ENCODE measurements at places on chromosomes 6 and 20.

DNA sequence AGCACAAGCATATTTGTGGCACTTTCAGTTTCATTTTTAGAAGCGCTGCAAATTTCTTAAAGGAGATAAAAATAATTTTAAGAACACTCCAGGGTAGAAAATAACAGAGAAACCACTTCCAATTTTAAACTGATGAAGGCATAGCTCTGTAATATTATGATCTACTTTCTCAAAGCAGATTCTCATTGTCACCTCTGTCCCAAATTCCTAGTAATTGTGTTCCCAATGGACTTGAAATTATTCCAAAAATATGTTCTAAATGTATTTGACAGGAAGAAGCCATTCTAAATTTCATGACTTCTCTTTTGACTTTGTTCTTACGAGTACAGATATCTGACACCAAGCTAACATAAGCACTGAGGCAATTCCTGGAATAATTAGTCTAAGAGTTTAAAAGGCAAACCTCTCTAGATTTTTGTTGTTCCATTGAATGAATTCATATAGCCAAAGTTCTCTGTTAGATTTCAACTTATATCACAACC lies 140.2 kb upstream of the CARMIL1 start:
- no peak for DNase-seq

- no peak for DNase-seq
Measured at GRCh38 chr6:2799936-2800527, 34.8 kb downstream of the WRNIP1 start.

DNA sequence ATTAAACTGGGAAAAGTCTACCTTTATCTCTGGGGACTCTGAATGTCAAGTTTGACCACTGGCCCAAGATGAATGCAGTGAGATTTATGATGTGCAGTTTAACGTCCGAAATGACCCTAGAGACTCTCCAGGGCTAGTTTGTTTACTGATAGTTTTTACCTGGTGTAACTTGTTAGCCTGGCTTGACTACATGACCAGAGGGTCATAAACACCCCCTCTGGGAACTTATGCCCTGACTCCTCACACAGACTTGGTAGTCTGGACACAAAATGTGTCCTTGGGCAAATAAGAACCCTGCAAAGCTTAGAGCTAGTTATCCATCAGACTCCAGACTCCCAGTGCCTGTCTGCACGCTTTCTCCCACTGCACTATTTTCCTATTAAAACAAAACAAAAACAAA lies 606.5 kb downstream of the HACE1 start:
- no peak for DNase-seq

DNA sequence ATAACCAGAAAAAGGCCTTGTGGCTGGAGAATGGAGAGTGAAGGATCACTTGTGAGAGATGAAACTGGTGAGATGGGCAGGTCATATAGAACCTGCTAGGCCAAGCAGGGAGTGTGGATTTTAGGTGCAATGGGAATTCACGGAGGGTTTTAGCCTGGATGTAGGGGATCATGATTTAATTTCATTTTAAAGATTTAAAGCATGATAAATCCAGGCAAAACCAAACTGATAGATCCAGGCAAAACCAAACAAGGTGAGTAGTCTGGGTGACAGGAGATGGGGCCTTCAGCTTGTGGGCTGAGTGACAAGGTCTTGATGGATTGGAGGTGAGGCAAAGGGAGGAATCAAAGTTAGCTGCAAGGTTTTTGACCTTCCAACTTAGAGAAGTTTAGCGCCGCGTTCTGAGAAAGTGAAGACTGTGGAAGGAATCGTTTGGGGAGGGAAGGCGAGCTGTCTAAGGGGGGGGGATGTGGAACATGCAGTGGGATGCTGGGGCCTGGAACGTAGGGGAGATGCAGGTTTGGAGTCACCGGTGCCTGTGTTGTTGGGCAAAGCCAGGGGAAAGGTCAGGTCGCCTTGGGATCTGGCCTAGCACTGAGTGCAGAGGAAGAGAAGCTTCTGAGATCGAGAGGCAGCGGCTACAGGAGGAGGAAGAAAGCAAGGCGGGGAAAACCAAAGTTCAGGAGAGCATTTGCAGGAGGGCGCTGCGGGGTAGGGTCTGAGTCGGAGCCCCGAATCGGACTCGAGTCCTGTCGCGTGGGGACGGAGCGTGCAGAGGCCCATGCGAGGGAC lies 1.3 kb upstream of the PLCG1 start:
- no peak for DNase-seq

DNA sequence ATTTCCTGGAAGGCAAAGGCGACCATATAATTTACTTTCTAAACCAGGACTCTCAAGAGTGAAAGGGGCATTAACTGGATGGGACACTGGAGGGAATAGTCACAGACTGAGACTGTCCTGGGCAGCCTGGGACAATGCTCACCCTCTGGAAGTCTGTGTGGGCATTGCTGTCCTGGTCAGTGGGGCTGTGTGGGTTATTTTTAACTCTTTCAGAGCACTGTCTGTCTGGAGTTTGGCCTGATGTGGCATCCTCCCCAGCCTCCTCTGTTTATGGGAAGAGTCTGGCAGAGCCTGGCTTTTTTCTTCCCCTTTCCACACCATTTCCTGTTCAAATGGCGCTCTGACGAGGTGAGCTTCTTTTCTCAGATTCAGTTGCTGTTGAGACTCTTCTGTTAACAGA lies 11.7 kb downstream of the DAAM2 start:
- no peak for DNase-seq

- DNase-seq: no peak
Measured at GRCh38 chr6:92710048-92710447, 709.3 kb downstream of the EPHA7 start.

- no peak for DNase-seq
Measured at GRCh38 chr6:115667478-115668026, 393.1 kb downstream of the FRK start.

DNA sequence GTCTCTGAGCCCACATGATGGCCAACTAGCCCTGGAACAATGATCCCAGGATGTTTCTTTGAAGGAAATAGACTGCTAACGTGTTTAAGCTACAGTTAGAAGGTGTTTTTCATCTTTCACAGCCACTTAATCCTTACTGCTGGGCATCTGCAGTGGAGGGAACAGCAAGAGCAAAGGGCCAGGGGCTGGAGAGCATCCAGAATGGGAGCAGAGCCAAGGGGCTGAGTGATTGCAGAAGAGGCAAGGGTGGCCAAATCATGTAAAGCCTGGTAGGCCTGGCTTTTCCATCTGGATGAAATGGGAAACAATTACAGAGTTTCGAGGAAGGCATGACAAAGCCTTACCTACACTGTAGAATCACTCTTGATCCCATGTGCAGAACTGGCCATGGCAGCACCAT lies 18.7 kb upstream of the LAMP5 start:
- no peak for DNase-seq

- no peak for DNase-seq
Measured at GRCh38 chr6:170295510-170296422, 4.9 kb upstream of the DLL1 start.

DNA sequence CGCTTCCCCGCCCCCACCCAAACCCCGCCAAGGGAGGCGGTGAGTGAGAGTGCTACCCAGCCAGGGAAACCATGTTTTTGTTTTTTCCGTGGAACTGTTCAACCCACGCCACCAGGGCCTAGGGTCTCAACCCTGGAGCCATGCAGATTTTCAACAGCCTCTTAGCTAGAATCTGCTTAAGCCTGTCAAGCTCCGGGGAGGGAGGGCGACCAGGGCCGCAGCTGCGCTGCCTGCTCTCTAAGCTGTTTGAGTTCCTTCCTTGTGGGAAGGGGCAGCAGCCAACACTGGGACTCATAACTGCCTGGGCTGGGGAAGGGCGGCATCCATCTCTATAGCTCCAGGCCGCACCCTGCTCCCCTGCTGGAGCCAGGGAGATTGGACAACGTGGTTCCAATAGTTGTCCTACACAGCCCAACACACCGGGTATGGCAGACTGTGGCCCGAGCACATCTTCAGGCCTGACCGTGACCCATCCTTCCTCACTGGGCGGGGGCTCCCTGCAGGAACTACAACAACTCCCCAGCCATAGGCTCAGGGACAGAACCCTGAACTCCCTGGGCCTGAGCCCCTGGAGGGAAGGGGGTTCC lies 1065.7 kb upstream of the MANEA start:
- DNase-seq: no peak

GRCh38 chr6:3726421-3726820 lies 25.1 kb downstream of the PXDC1 start:
- DNase-seq: no peak

DNA sequence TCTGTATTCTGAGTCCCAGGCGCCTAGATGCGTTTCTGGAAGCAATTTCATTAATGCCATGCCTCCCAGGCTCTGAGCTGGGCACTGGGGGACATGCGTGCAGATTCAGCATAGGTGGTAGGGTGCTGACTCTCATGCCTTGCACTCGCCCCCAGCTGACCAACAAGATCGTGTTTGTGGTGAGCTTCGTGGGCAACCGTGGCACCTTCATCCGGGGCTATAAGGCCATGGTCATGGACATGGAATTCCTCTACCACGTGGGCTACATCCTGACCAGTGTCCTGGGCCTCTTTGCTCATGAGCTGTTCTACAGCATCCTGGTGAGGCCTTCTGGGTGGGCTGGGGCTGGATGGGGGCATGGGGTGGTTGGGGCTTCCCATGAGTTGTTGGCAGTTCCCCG lies 21.6 kb downstream of the UQCC2 start:
- DNase-seq: no peak

- DNase-seq: no peak
Measured at GRCh38 chr20:23410916-23411695, 10.2 kb downstream of the NAPB start.

- DNase-seq: no peak
Measured at GRCh38 chr6:156309017-156309416, 468.2 kb upstream of the ARID1B start.

- no peak for DNase-seq
Measured at GRCh38 chr20:2349801-2350200, 30.9 kb upstream of the TGM6 start.

GRCh38 chr20:13396022-13396421 lies 174.9 kb downstream of the ISM1 start:
- no peak for DNase-seq

- no peak for DNase-seq
Measured at GRCh38 chr6:93972791-93973190, 553.4 kb upstream of the EPHA7 start.

DNA sequence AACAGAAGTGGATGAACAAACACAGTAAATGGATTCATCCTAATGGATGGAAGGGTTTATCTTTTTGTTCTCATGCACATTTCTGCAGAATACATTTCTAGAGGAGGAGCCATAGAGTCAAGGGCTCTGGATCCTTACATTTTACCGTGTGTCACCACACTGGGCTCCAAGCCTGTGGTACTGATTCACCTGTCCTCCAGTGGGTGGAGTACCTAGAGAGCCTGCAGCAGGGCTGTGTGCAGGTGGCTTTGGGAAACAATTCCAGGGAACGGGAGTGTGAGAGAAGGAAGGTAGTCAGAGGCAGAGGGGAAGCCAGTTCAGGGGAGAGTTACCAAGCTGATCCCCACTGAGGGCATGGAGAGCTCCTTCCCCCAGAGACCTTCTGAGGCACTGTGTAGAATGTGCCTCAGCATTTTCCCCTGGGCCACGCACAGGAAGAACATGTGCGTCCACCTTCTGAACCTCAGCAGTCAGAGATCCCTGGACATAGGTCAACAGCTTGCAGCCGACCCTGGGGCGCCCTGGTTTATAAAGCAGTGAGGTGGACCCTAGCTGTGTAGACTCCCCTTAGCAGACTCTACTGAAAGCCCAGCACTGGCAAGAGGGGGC lies 85.3 kb upstream of the SLC22A23 start:
- no peak for DNase-seq

DNA sequence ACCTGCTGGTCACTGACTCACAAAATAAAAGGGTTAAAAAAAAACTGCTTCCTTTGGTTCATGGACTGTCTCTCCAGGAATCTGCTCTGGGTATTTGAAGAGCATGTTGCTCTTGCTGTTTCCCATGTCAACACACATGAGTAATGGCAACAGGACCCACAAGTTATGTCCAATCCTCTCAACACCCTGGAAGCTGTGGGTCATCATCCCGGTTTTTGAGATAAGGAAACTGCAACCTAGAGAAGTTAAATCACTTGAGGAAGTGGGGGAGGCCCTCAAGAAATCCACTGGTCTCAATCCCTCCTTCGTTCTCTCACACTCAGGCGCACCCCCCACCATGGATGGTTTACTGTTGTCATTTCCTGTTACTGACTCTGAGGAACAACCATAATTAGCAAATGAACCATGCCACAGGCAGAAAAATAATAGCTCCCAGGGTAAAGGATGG lies 12.4 kb downstream of the MAP1LC3A start:
- no peak for DNase-seq

DNA sequence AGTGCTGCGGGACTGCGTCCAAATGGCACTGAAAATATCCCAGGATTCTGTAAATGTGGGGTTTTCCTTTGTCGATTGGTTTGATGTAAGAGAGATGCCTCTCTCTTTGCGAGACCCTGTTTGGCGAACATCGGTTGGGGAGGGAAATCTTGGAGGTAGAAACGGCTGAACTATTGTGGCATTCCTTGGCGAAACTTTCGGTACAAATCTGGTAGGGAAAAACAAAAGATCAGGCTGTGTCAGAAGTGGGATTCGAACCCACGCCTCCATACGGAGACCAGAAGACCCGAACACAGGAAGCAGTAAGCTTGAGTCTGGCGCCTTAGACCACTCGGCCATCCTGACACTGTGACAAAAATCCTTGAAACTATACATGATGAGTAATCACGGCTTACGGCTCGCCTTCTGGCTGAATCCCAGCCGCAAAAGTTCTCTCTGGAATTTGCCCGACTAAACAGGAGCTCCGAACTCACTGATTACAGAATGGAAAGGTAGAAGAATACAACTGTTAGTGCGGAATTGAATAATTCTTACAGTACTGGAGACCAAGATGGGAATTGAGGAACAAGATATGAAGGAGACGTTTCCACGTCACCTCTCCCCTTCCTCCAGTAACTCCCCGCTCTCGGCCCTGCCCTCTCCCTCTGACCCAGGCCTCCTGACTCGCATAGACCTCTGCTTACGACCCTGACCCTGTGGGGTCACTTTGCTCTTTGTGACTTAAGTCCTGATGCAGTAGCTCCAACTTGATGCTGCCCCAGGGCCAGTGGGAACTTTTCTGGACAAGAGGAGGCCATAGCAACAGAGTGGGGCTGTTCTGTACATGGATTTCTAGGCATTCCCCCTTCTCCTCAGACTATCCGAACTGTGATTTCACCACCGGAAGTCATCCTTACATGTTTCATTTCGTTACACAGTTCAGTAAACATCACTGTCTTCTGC lies 132.8 kb upstream of the ZNF184 start:
- no peak for DNase-seq

- DNase-seq: no peak
Measured at GRCh38 chr20:38982291-38982690, 20.1 kb downstream of the DHX35 start.

DNA sequence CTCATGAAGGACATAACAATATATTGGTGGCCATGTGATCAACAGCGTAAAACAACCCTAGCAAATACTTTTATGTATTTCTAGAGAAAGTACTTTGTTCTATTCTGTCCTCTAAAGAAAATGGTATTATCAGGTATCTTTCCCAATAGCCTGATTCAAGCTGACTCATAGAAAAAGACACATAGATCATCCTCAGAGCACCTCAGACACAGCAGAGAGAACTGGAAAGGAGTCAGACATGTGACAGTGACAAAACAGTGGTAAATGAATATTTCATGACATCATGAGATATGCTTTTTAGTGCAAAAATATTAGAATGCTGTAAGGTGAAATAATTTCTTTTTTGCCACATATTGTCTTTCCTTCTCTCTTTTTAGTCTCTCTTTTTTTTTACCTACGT lies 1355.0 kb upstream of the MAP3K7 start:
- DNase-seq: no peak

- no peak for DNase-seq
Measured at GRCh38 chr6:132960720-132961119, 146.4 kb downstream of the RPS12 start.
